ENCODE measurements at places on chromosomes 3 and 15. TPM values are rescaled to one million over a fixed set of nuclear protein-coding genes. Genes with fewer than 3 reads are reported as not detected.

DNA sequence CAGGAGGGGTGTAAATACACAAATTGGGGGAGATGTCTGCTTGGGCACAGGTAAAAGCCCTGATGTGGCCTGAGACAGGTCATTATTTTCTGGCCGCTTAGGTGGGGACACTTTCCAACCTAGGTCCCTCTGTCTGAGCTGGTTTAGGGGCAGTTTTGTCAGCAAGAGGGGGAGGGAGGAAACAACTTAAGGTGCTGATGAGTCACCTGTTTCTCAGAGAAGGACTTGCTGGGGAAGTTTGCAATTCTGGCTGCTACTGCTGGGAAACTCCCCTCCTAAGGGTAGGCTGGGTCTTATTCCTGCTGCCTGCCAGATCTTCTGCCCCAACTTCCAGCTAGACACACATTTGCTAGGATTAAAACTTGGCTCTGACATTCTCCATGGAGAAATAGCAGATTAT lies 4.8 kb upstream of the RHOV start:
- no peaks in the 10 kb centered on the region for H3K36me3 ChIP-seq
- H3K27me3 ChIP-seq, result peaks cover 3% of the 10 kb centered on the region
- peaks cover under 1% of the 10 kb centered on the region for H3K4me1 ChIP-seq

GRCh38 chr15:26374806-26375205 lies 398.1 kb downstream of the GABRB3 start:
- H3K4me1 ChIP-seq, result no peaks in the 10 kb centered on the region
- H3K27me3 ChIP-seq, result no peaks in the 10 kb centered on the region
- no peak for DNase-seq

GRCh38 chr3:42745291-42745745 lies 27.7 kb downstream of the CCDC13 start:
- H3K27ac ChIP-seq, result no peak overlapping the region
- no peaks in the 10 kb centered on the region for H3K36me3 ChIP-seq
- H3K4me1 ChIP-seq, result no peaks in the 10 kb centered on the region
- H3K4me3 ChIP-seq, result no peak overlapping the region
- no peaks in the 10 kb centered on the region for H3K27me3 ChIP-seq

- H3K4me3 ChIP-seq, result no peak overlapping the region
- no peak overlapping the region for H3K27ac ChIP-seq
- no peak for DNase-seq
- H3K4me1 ChIP-seq, result no peaks in the 10 kb centered on the region
- H3K36me3 ChIP-seq, result no peaks in the 10 kb centered on the region
Observed at GRCh38 chr3:155785662-155786295, 20.3 kb downstream of the C3orf33 start.

DNA sequence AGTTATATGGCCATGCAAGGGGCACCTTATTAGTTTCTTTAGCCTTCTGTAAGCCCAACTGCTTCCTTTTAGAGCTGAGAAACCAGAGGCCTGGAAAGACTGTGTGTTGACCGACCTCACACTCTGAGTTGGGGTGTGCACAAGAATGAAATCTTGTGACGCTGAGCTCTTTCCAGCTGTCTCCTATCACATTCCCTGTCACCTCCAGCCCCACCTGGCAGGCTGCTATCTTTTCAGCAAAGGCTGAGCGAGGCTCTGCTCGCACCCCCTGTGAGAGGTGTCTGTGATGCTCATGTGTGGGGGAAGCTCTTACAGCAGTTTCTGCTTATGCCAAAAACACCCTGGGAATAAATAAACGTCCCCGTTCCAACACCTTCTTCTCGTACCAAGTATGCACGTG lies 27.0 kb upstream of the LPP start:
- no peak for DNase-seq
- H3K27ac ChIP-seq, result no peak overlapping the region
- no peaks in the 10 kb centered on the region for H3K36me3 ChIP-seq
- H3K4me1 ChIP-seq, result no peaks in the 10 kb centered on the region
- H3K27me3 ChIP-seq, result no peaks in the 10 kb centered on the region
- no peak overlapping the region for H3K4me3 ChIP-seq

GRCh38 chr3:191566469-191566868 lies 105.5 kb downstream of the PYDC2 start:
- H3K4me3 ChIP-seq, result no peak overlapping the region
- H3K4me1 ChIP-seq, result no peaks in the 10 kb centered on the region
- no peaks in the 10 kb centered on the region for H3K36me3 ChIP-seq
- peak; percentile 45 for DNase-seq

DNA sequence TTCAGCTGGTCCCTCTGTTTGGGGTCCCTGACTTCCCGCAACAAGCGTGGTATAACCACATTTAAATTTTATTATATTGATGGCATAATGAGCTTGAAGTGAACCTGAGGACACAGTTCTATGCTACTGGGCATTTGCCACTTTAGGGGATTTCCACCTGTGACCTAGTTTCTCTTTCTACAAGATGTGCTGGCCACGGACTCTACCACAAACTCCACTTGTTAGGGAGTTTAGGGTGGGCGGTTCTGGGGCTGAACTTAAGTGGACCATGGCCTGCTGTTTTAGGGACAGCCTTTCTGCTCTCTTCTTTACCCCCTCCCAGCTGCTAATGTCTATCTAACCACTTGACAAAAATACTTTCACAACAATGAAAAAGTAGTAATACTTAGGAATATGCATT lies 1199.1 kb downstream of the SI start:
- no peaks in the 10 kb centered on the region for H3K36me3 ChIP-seq
- no peaks in the 10 kb centered on the region for H3K27me3 ChIP-seq
- H3K4me1 ChIP-seq, result no peaks in the 10 kb centered on the region

DNA sequence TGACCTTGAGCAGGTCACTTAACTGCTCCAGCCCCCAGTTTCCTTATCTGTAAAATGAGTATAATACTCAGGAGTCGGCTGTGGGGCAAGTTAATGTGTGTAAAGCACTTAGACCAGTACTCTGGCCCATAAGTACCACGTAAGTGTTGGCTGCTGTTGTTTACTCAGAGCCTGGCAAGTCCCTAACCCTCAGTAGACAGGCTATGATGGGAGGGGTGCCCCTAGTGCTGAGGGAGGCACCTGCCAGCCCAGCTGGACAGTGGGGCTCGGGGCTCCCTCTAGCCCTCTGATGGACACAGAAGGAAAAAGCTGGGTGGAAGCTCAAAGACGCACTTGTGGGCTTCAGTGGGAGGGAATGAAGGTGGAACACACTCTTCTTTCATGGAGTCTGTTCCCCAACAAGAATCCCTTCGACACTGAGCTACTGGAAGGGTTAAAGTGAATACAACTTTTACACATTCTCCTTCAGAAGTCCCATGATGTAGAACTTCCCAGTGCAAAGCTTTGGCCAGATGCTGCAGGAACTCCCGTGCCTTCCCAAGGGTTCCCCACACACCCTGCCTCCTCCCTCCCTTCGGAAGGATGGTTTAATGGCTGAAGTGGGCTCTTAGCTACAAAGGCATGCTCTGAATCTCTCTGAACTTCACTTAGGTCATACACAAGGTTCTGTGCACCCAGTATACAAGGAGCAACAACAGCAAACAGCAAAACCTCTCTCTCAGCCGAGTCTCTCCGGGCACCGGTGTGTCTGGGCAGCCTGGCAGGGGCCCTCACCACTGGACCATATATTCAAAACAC lies 25.4 kb downstream of the TMEM44 start:
- H3K27me3 ChIP-seq, result no peaks in the 10 kb centered on the region
- DNase-seq, result no peak
- no peaks in the 10 kb centered on the region for H3K4me1 ChIP-seq

- DNase-seq, result peak; percentile 34
- H3K27ac ChIP-seq, result peak overlapping the region; percentile 31
- H3K27me3 ChIP-seq, result no peaks in the 10 kb centered on the region
- no peaks in the 10 kb centered on the region for H3K36me3 ChIP-seq
Observed at GRCh38 chr3:169028716-169029115, 634.8 kb downstream of the MECOM start.

- peak overlapping the region; percentile 82 for H3K27ac ChIP-seq
- no peak overlapping the region for H3K4me3 ChIP-seq
Observed at GRCh38 chr3:100002599-100003350, 111.5 kb downstream of the FILIP1L start.

DNA sequence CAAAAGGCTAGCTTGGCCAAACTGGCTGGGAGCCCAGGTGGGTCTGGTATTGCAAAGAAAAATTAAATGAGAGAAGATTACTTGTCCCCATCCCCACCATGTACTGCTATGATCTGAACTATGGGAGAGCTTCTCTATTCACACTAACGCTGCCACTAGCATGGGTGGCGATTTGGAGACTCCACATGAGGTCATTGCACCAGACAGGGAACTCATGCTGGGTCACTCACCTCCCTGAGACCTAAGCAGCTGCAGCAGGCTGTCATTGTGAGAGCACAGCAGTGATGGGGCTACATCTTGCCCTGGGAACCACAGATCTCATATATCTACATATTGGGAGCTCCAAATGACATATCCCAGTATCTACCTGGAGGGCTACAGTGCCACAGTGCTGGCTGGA lies 36.3 kb upstream of the NECTIN3 start:
- no peaks in the 10 kb centered on the region for H3K27me3 ChIP-seq
- H3K4me3 ChIP-seq, result no peak overlapping the region
- H3K4me1 ChIP-seq, result no peaks in the 10 kb centered on the region

- H3K27me3 ChIP-seq, result no peaks in the 10 kb centered on the region
- H3K4me3 ChIP-seq, result no peak overlapping the region
- H3K27ac ChIP-seq, result no peak overlapping the region
- H3K4me1 ChIP-seq, result peaks cover 6% of the 10 kb centered on the region
- no peak for DNase-seq
Observed at GRCh38 chr3:182843478-182843877, 50.2 kb downstream of the ATP11B start.

DNA sequence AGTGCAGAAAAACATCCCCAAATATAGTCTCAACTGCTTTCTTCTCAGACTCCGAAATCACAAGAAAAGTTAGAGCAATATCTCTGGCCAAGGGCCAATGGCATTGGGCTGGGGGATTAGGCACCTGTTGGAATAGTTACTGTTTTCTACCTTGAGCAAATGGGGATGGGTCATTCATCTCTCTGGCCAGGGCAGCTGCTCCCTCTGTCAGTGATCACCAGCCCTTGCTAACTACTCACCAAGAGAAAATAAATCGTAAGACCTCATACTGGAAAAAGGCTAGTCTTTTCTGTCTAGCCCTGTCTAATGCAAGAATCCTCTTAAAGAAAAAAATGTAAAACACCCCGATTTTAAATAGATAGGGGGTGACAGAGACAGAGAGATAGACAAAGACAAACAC lies 10.9 kb downstream of the CERS3 start:
- H3K27ac ChIP-seq, result no peak overlapping the region
- H3K4me1 ChIP-seq, result no peaks in the 10 kb centered on the region
- H3K27me3 ChIP-seq, result no peaks in the 10 kb centered on the region
- no peak for DNase-seq
- H3K36me3 ChIP-seq, result no peaks in the 10 kb centered on the region

Gene ALPK3
- 6.8 TPM for total RNA-seq

Gene TTC21A
- 3.9 TPM for total RNA-seq

Gene P3H2
- total RNA-seq, result 46.9 TPM

Gene TGM4
- 0.18 TPM for total RNA-seq

Gene ADGRG7
- total RNA-seq, result not detected
